ENCODE measurements at places on chromosomes 6 and 20.

DNA sequence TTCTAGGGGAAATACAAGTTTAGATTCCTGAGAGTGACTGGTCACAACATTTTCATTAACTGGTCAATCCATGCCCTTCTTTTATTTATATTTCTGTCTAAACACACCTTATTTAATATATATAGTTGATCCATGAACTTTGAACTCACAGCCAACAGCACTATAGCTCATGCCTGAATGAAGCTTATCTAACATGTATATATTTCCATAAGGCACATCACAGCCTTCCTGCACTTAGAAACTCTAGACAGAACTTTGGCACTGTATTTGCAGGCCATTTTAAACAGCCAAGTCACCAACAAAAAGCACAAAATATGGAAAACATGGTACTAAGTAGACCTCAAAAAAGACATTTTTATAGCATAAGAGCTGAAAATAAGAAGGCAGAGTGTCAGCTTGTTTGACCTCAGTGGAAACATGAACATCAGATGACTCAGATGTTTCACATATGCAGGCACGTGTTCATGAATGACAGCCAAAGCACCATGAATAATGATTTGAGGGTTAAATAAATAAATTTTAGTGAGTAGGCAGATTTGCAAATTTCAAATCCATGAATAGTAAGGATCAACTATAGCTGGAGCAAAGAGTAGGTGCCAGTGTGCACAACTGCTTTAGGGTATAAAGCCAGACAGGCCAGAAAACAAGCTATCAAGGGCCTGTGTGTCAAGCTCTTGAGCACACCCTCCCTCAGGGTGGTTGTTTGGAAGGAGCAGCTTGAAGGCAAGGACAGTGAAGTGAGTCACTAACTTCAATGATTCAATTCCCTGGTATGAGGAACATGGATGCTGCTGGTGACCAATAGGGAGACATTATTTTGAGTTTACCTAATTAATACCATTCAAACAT is 88.9 kb upstream of the NT5E start:
- DNase-seq = no peak

- DNase-seq = no peak
Observed at GRCh38 chr20:38604873-38605303, 3.3 kb downstream of the ARHGAP40 start.

- DNase-seq = no peak
Observed at GRCh38 chr20:43345676-43346075, 112.0 kb upstream of the SRSF6 start.

GRCh38 chr6:132954936-132955335 is 140.6 kb downstream of the RPS12 start:
- no peak for DNase-seq

GRCh38 chr20:44370639-44371218 is 15.2 kb downstream of the HNF4A start:
- DNase-seq = no peak

GRCh38 chr6:100300221-100300736 is 164.4 kb downstream of the SIM1 start:
- no peak for DNase-seq

GRCh38 chr6:98747960-98748359 is 86.4 kb upstream of the POU3F2 start:
- no peak for DNase-seq

DNA sequence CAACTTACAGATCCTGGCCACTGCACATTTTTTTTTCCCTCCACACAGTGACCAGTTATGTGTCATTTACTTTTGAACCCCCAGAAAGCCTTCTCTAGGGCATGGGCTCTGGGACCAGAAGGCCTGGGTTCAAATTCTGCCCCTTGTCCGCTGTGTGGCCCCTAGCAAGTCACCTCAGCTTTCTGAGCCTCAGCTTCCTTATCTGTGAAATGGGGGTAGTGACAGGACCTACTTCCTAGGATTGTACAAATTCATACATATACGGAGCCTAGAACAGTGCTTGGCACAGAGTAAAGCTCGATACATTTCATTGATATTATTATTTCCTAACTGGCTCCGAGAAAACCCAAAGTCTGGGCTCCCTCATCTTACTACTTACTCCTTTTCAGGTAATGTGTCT is 1.6 kb downstream of the BPI start:
- no peak for DNase-seq

- DNase-seq = no peak
Observed at GRCh38 chr6:81806793-81807565, 54.5 kb upstream of the TENT5A start.

- no peak for DNase-seq
Observed at GRCh38 chr6:168533414-168533813, 92.4 kb downstream of the SMOC2 start.

GRCh38 chr6:147604373-147604772 is 95.9 kb downstream of the SAMD5 start:
- DNase-seq = no peak

DNA sequence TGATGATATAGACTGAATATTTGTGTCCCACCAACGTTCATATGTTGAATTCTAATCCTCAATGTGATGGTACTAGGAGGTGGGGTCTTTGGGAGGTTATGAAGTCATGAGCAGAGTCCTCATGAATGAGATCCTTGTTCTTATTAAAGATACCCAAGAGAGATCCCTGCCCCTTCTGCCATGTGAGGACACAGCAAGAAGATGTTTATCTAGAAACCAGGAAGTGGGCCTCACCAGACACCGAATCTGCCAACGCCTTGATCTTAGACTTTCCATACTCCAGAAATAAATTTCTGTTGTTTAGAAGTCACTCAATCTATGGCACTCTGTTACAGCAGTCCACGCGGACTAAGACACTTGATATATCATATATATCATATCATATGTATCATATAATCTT is 67.7 kb upstream of the GCM1 start:
- no peak for DNase-seq

Measured in activated naive CD4-positive, alpha-beta T cell (primary cell).